CD8-positive, alpha-beta memory T cell (primary cell): ENCODE measurements at places on chromosomes 13 and 19.
A peak's percentile ranks its signal among the peaks of the same experiment; 100 is the strongest.

DNA sequence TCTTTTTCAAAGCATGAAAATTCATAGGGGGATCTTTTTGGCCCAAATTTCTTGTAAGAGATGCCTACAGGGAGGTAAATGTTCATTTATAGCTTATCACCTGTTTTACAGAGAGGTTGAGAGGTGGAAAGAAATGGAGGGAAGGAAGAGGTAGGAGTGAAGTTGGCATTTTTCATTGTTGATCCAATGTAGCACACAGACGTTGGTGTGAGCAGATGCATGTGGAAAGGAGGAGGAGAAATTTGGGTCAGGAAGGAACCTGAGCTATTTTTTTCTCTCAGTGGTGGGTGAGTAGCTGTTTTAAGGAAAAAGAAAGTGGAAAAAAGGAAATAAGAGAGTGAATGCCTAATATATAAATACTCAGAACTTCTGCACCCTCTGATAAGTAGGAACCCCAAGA lies 9.9 kb upstream of the SMIM17 start:
- no peak overlapping the region for H3K4me3 ChIP-seq
- H3K4me1 ChIP-seq, result no peaks in the 10 kb centered on the region
- no peaks in the 10 kb centered on the region for H3K27me3 ChIP-seq
- no peak overlapping the region for H3K27ac ChIP-seq

DNA sequence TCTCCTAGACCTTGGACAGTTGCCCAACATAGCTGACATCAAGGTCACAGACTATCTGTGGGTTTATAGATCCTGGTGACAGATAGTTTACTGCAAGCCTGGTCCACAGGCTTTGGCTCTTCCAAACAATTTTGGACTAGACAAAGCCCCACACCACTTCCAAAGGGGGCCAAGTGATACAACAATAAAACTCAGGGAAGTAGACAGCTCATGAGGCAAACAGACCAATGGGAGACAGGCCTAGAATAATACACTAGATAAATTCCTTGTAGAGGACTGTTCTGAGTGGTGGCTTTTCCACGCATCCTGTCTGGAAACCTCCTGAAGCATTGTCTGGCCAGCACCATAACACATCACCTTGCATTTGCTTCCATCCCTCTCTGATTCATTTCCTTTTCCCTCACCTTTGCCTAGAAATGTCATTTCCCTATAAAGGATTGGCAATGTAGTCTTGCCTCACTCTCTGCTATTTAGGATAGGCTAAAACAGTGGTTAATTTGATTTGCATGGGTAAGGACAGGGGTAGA lies 284.2 kb downstream of the POU4F1 start:
- no peaks in the 10 kb centered on the region for H3K4me1 ChIP-seq
- H3K36me3 ChIP-seq, result no peaks in the 10 kb centered on the region
- no peak overlapping the region for H3K27ac ChIP-seq
- H3K4me3 ChIP-seq, result no peak overlapping the region

- no peak overlapping the region for H3K27ac ChIP-seq
- no peaks in the 10 kb centered on the region for H3K36me3 ChIP-seq
- no peak overlapping the region for H3K4me3 ChIP-seq
- DNase-seq, result no peak
- H3K4me1 ChIP-seq, result no peaks in the 10 kb centered on the region
These were observed 40.5 kb downstream of the ZNF823 start for GRCh38 chr19:11698231-11698630.

GRCh38 chr19:49468199-49468598 lies 5.8 kb upstream of the FLT3LG start:
- H3K27ac ChIP-seq, result peak overlapping the region; percentile 89
- peaks cover 58% of the 10 kb centered on the region for H3K4me1 ChIP-seq
- peak overlapping the region; percentile 34 for H3K4me3 ChIP-seq
- no peaks in the 10 kb centered on the region for H3K36me3 ChIP-seq
- H3K27me3 ChIP-seq, result no peaks in the 10 kb centered on the region

DNA sequence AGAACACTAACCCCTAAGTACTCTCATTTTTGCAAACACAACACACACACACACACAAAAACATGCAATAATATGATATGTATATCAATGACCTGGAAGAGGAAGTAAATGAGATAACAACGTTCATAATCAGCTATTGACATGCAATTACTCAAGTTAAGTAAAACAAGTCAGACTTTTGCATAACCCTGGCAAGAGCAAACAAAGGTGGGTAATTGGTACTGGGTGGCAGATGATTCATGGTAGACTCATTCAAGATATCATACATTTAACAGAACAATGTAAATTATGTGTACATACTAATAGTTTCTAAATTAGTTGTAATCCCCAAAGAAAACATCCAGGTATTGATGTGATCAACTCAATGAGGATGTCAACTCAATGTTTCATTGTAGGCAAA lies 508.8 kb downstream of the DACH1 start:
- no peak for DNase-seq
- H3K27ac ChIP-seq, result no peak overlapping the region
- no peak overlapping the region for H3K4me3 ChIP-seq
- H3K36me3 ChIP-seq, result no peaks in the 10 kb centered on the region
- H3K27me3 ChIP-seq, result no peaks in the 10 kb centered on the region

DNA sequence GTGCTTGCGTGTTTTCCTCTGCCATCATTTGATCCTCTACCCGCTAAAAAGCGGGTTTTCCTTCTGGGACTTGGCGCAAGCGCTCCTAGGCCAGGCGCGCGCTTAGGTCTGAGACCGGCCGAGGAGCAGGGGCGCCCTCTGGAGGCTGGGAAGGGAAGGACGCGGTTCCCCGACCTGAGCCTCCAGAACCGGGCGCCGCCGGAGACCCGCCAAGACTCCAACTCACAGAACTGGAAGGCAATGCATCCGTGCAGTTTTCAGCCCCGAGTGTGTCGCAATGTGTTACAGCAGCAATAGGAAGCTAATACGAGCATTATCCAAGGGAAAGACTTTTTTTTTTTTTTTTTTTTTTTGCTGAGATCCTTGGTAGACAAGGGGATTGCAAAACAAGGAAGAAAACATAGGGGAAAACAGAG lies 190.9 kb downstream of the COL4A1 start:
- DNase-seq, result no peak
- H3K27me3 ChIP-seq, result no peaks in the 10 kb centered on the region
- H3K36me3 ChIP-seq, result no peaks in the 10 kb centered on the region
- no peak overlapping the region for H3K4me3 ChIP-seq
- H3K27ac ChIP-seq, result no peak overlapping the region

DNA sequence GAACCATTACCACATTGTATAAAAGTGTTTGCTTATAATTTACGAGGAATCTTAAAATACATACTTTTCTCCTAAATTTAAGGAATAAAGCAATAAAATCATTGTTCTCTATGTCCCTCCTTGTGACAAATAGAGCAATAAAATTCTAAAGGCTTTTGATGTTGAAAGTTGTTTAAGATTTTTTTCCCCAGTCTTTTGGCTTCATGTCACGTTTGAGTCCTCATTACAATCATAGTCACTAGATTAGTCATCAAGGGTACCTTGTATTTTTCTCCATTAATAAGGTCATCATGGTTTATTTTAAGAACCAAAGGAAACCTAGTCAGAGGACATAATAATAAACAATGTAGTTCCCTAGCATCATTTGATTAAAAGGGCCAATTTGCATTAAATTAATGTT lies 3.2 kb downstream of the WBP4 start:
- H3K27ac ChIP-seq, result no peak overlapping the region
- no peak overlapping the region for H3K4me3 ChIP-seq
- H3K27me3 ChIP-seq, result no peaks in the 10 kb centered on the region
- DNase-seq, result no peak
